Neuronal stem cell (in vitro differentiated cells): ENCODE measurements at places on chromosomes 16 and 17.

DNA sequence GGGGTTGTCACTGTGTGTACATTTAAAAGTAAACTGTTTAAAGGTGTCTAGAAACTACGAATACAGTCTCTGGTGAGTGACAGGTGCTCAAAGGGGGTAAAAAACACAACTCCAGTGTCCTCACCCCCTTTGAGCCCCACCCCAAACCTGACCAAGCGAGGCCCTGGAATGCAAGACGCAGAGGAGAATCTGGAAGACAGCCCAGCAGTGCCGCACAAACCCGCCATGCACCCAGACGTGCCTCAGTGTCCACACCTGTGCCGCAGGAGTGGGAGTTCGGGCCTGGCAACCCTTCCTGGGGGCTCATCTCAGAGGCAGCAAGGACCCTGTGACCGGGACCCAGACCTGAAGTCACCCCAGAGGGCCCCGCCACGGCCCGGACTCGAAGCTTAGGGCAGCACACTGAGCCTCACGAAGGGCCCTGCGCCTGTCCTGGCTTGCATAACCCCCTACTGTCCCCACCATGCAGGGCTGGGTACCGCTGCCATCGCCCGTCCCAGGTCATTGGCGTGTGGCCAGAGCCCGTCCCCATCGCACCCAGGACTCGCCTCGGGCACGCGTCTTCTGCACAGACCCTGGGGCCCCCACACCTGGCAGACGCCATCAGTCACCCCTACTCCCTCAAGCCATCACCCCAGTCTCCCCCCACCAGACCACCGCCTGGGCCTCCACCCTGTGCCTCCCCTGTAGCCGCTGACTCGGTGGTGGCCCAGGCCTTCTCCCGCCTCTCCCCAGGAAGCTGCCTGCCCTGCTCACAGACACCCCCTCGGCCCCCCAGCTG is 33.0 kb upstream of the ZC3H18 start:
- DNase-seq: no peak

DNA sequence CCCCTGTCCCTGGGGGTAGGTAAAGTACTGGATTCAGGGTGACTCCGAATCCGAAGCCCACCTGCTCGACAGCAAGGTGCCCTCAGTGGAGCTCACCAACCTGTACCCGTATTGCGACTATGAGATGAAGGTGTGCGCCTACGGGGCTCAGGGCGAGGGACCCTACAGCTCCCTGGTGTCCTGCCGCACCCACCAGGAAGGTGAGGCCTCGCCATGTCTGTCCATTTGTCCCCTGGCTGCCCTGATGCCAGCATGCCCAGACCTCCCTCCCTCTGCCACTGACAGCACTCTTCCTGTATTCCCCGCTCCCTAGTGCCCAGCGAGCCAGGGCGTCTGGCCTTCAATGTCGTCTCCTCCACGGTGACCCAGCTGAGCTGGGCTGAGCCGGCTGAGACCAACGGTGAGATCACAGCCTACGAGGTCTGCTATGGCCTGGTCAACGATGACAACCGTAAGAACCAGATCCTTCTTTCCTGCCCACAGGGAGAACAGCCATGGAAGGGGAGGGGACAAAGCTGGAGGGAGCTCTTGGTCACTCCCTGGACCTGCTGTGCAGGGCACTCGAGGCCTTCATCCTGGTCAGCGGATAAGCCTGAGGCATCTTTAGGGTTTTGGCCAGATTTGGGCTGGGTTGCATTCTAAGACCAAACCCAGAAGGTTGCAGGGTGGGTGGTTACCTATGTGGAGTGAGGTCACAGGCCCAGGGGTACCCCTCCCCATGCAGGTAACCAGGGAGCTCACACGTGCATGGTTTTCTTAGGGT is 14.2 kb downstream of the GALK1 start:
- no peak for DNase-seq

GRCh38 chr17:614653-615546 is 99.7 kb downstream of the VPS53 start:
- no peak for DNase-seq

- DNase-seq: no peak
These were observed 3.6 kb downstream of the CRAMP1 start for GRCh38 chr16:1615761-1616160.

- DNase-seq: no peak
These were observed 19.3 kb downstream of the MYLK3 start for GRCh38 chr16:46728806-46729205.
